Fibroblast of the aortic adventitia (primary cell): ENCODE measurements at places on chromosomes 1 and 21. TPM values are rescaled to one million over a fixed set of nuclear protein-coding genes. Genes with fewer than 3 reads are reported as not detected.

The XCL2 gene
- total RNA-seq = not detected in 2 replicates

The KRTAP19-1 gene
- total RNA-seq = not detected in 2 replicates

The CD48 gene
- total RNA-seq = not detected in 2 replicates

The LENEP gene
- not detected in 2 replicates for total RNA-seq

The VSIG8 gene
- total RNA-seq = not detected in 2 replicates

The SLC25A34 gene
- 0.54 and 0.65 TPM in 2 replicates for total RNA-seq

The IQGAP3 gene
- total RNA-seq = 0.41 and 28.7 TPM in 2 replicates

The HSPG2 gene
- 164 and 367 TPM in 2 replicates for total RNA-seq

The NES gene
- total RNA-seq = 44.5 and 83.0 TPM in 2 replicates

The ILDR2 gene
- 0.09 and 0.25 TPM in 2 replicates for total RNA-seq

The GALNT2 gene
- total RNA-seq = 29.5 and 68.1 TPM in 2 replicates

The FCRL2 gene
- not detected in 2 replicates for total RNA-seq

The RHBDL2 gene
- 0.81 TPM in 1 of 2 replicates, not detected in the other for total RNA-seq

The B3GALT5 gene
- 0.18 TPM in 1 of 2 replicates, not detected in the other for total RNA-seq

The RAB25 gene
- not detected in 2 replicates for total RNA-seq

The RAB7B gene
- total RNA-seq = 4.3 and 7.4 TPM in 2 replicates

The ARHGEF19 gene
- total RNA-seq = 2.8 and 12.1 TPM in 2 replicates

The TPTE gene
- total RNA-seq = not detected in 2 replicates

The CASZ1 gene
- 0.09 TPM in 1 of 2 replicates, not detected in the other for total RNA-seq

The DMRTA2 gene
- total RNA-seq = 0.18 TPM in 1 of 2 replicates, not detected in the other

The OXCT2 gene
- total RNA-seq = 0.98 and 0.99 TPM in 2 replicates

The S100A7A gene
- total RNA-seq = not detected in 2 replicates

The SPOCD1 gene
- 3.4 and 37.2 TPM in 2 replicates for total RNA-seq

The PROK1 gene
- not detected in 2 replicates for total RNA-seq

The OR2L8 gene
- not detected in 2 replicates for total RNA-seq

The TXNIP gene
- 73.0 and 257 TPM in 2 replicates for total RNA-seq

The PLPPR4 gene
- 1.1 and 2.8 TPM in 2 replicates for total RNA-seq
